Thymus (tissue), 14 donors: ENCODE measurements at places on chromosomes 1 and 21. TPM values are rescaled to one million over a fixed set of nuclear protein-coding genes. Genes with fewer than 3 reads are reported as not detected.

GRCh38 chr1:26181586-26182382 lies 4.5 kb downstream of the CNKSR1 start:
- H3K27ac ChIP-seq = no peak overlapping the region
- no peaks in the 10 kb centered on the region for H3K4me1 ChIP-seq
- H3K4me3 ChIP-seq = no peak overlapping the region
- H3K36me3 ChIP-seq = no peaks in the 10 kb centered on the region
- no peak for DNase-seq
- no peaks in the 10 kb centered on the region for H3K27me3 ChIP-seq

GRCh38 chr1:52672946-52673345 lies 25.2 kb downstream of the COA7 start:
- no peaks in the 10 kb centered on the region for H3K27me3 ChIP-seq
- no peak overlapping the region for H3K4me3 ChIP-seq
- no peak for DNase-seq
- H3K36me3 ChIP-seq = no peaks in the 10 kb centered on the region
- no peak overlapping the region for H3K27ac ChIP-seq

DNA sequence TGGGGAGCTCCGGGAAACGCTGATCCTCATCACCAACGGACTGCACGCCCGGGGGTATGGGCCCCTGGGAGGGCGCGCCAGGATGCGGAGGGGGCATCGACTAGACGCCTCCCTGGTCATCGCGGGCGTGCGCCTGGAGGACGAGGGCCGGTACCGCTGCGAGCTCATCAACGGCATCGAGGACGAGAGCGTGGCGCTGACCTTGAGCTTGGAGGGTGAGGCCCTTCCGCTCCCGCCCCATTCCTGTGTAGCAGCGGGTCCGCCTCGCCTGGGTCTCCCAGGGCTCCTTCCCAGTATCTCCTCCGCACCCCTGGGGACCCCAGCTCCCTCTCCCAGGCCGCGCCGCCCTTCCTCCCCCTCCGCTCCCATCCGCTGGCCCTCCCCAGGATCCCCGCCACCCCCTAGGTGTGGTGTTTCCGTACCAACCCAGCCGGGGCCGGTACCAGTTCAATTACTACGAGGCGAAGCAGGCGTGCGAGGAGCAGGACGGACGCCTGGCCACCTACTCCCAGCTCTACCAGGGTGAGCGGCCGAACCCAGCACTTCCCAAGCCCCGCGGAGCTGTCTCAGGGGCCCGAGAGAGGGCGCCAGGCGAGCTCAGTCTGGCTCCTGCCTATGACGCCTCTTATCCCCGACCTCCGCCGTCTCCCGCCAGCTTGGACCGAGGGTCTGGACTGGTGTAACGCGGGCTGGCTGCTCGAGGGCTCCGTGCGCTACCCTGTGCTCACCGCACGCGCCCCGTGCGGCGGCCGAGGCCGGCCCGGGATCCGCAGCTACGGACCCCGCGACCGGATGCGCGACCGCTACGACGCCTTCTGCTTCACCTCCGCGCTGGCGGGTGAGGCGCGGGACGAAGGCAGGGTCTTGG lies 5.0 kb downstream of the HAPLN2 start:
- peaks cover 96% of the 10 kb centered on the region for H3K27me3 ChIP-seq
- no peak for DNase-seq
- H3K4me1 ChIP-seq = peaks cover 7% of the 10 kb centered on the region
- no peak overlapping the region for H3K27ac ChIP-seq
- no peaks in the 10 kb centered on the region for H3K36me3 ChIP-seq
- H3K4me3 ChIP-seq = no peak overlapping the region

Gene WDR64
- 0.14 TPM for total RNA-seq

DNA sequence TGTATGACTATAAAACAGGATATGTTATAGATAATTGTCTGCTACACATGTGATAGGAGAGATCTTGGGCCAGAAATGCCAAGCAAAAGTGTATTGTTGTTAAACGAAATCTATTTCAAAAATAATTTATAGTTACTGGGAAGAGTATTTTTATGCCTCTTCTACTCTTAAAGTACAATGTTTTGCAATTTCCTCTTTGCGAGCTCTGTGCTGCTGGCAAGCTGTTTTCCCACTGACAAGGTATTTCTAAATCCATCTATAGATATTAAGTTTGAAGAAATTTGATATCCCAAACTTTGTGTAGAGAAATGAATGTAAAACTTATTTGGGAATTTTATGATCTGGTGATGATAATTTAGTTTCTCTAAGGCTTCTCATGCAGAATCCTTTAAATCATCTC lies 63.3 kb upstream of the PTGFR start:
- no peaks in the 10 kb centered on the region for H3K27me3 ChIP-seq
- H3K27ac ChIP-seq = no peak overlapping the region
- H3K4me1 ChIP-seq = no peaks in the 10 kb centered on the region
- H3K4me3 ChIP-seq = no peak overlapping the region
- DNase-seq = no peak

DNA sequence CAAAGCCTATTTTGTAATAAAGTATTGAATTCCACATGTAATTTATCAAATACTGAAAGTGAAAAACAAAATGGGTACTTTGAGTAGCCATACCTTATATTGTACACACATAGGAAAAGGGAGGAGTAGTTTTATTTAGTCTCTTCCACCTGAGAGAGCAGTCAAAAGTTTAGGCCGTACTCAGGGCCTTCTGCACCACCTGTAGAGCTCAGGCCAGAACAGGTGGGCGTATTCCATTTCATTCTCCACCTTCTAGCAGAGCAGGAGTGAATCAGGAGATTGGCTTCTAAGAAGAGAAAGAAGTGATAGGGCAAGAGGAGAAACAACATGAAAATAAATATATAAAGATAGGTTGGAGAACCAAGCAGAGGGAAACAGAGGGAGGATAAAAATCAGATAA lies 44.0 kb downstream of the TRAF5 start:
- H3K27ac ChIP-seq = no peak overlapping the region
- no peaks in the 10 kb centered on the region for H3K27me3 ChIP-seq

Gene CD1B
- 456 TPM for total RNA-seq

DNA sequence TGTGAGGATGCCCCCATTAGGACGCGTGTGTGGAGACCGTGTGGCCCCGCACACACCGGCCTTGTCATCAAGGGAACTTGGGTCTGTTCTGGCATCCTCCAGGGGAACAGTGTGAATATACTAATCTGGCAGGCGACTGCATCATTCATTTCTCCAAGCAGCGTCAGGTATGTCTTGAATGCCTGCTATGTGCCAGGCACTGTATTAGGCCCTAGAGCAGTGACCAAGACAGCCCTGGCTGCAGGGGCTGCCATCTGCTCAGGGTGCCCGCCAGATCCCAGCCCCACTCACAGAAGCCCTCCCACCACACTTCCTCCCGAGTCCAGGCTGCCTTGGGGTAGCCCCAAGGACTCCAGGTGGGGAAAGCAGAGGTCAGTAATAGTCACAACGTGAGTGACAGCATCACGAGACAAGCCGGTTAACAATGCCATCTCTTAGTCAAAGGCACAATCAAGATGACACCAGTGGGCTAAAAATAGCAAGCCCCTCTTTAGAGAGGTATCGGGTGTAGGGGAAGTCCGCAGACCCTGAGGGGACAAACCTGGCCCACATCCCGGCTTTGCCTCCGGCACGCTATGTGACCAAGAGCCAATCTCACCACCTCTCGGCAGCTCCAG lies 7.5 kb upstream of the LAPTM5 start:
- peak overlapping the region; percentile 84 for H3K27ac ChIP-seq
- peaks cover 2% of the 10 kb centered on the region for H3K27me3 ChIP-seq
- no peaks in the 10 kb centered on the region for H3K36me3 ChIP-seq
- H3K4me1 ChIP-seq = peaks cover 63% of the 10 kb centered on the region

- H3K27ac ChIP-seq = no peak overlapping the region
- no peak overlapping the region for H3K4me3 ChIP-seq
- peaks cover 2% of the 10 kb centered on the region for H3K27me3 ChIP-seq
- no peaks in the 10 kb centered on the region for H3K36me3 ChIP-seq
These were observed 201.7 kb upstream of the LMO4 start for GRCh38 chr1:87126886-87127505.
